ENCODE measurements at places on chromosomes 7 and 10. TPM values are rescaled to one million over a fixed set of nuclear protein-coding genes. Genes with fewer than 3 reads are reported as not detected.

The FGF8 gene
- 0.53 TPM for total RNA-seq

The LIPK gene
- total RNA-seq = not detected

The OR6V1 gene
- total RNA-seq = not detected

The TSPAN15 gene
- total RNA-seq = 54.0 TPM

The CREB5 gene
- 22.7 TPM for total RNA-seq

The ATP5F1C gene
- total RNA-seq = 250 TPM

The SLC13A1 gene
- total RNA-seq = not detected

The CACNA2D1 gene
- total RNA-seq = 73.7 TPM

The OR2A5 gene
- total RNA-seq = not detected

The SPDYE1 gene
- not detected for total RNA-seq

Measured in muscle of leg (tissue), 16 donors.